ENCODE measurements at places on chromosomes 13 and 19.
A peak's percentile ranks its signal among the peaks of the same experiment; 100 is the strongest.

- no peak for DNase-seq
Observed at GRCh38 chr13:90690458-90691080, 656.9 kb upstream of the MIR17HG start.

GRCh38 chr19:3780786-3781304, 5.3 kb downstream of the MATK start:
- DNase-seq, result no peak

DNA sequence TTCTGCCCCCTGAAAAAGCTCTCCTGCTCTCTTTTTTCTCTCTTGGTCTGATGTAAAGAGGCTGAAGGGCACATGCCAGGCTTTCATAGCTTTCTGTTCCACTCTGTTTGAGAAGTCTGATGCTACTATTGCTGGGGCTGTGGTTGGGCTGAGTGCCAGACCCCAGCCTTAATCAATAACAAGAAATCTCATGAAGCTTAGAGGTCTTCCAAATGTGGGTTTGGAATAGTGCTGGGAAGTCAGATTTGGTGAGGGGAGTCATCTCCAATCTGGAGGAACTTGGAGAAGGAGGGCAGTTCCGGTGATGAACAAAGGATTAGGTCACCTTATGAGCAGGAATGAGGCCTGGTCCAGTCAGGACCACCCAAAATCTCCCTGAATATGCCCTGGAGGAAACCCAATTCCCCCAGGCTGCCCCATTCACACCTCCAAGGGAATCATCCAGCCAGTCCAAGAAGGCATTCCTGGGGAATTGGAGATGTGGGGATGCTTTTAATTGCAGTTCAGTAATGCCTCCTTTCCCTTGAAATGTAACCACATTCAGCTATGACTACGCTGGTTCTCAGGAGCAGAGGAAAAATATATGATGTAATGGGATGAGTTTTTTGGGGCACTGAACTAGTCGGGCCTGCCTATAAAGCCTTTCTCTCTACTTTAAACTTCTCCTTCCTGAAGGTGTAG, 102.0 kb downstream of the STARD13 start:
- DNase-seq, result no peak

DNA sequence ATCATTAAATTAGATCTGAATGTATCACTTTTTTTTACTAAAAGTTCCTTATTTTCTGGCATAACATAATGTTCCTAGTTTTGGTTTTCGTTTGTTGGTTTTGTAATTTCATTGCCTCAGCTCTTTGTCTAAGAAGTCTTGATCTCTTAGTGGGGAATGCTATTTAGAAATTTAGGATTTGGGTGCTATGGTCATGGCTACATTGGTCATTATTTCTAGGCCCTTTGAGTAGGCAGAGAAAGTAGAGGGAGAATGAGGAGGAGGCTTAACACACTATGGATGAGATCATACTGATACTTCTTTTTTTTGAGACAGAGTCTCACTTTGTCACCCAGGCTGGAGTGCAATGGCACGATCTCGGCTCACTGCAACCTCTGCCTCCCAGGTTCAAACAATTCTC, 41.8 kb downstream of the PIBF1 start:
- DNase-seq, result no peak

DNA sequence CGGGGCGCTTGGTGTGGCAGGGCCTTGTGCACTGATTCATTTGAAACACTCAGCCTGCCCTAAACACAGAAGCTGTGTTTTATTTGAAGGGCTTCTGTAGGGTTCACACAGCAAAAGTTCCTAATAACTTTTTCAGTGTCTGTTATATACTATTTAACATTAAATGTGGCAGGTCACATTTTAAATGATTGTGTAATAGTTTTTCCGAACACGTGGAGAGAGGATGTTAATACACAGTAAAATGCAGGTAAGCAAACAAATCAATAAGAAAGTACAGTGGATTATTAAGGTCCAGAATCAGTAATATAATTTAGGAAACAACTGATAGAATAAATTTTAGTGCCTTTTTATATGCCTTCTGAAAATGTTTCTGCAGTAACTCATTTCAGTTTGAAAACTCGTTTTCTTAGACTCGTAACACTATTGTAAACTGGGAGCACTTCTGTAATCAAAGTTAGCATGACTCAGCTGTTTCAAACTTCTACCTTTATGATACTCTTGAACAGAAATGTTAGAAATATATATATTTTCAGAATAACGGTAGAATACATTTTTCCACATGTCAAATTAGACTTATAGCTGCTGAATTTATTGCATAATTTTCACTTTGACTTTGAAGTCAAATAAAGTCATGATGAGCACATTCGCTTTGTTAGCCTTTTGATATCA, 70.1 kb downstream of the GGACT start:
- DNase-seq, result no peak

DNA sequence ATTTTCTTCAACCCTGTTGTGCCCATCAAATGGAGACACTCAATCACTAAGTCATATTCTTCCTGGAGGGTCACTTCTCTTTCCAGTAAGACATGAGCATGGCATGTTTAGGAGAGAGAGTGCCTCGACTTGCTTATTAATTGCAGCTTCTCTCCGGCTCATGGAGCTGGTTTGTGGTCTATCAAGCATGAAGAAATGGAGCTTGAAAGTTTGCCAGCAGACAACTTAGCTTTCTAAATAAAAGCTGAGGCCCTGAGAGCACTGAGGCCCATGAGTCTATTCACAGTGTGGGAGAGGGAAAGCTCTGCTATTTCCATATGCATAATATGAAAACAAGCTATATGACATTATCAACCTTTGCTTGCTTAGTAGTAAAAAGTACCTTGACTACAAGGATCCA, 378.5 kb downstream of the FGF9 start:
- DNase-seq, result no peak

- DNase-seq, result no peak
Observed at GRCh38 chr19:4130744-4131438, 7.0 kb upstream of the MAP2K2 start.

DNA sequence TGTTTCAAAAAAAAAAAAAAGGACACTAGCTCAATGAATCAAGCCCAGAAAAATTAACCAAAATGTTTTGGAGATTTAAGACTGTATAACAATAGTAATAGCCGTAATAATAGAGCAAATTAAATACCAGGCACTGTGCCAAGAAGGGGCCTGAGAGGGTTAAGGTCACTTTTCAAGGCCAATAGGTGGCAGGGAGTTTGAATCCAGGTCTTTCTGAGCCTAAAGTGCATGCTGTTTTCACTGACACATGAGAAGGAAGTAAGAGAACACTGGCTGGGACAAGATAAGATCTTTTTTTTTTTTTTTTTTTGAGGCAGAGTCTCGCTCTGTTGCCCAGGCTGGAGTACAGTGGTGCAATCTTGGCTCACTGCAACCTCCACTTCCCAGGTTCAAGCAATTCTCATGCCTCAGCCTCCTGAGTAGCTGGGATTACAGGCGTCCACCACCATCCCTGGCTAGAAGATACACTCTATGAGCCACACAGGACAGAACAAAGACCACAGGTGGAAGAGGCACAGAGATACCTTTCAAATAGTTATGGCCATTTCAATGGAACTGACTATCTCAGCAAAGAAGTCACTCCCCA, 7.7 kb downstream of the FFAR2 start:
- DNase-seq, result no peak

- DNase-seq, result no peak
Observed at GRCh38 chr13:44347301-44347700, 26.3 kb upstream of the SERP2 start.

DNA sequence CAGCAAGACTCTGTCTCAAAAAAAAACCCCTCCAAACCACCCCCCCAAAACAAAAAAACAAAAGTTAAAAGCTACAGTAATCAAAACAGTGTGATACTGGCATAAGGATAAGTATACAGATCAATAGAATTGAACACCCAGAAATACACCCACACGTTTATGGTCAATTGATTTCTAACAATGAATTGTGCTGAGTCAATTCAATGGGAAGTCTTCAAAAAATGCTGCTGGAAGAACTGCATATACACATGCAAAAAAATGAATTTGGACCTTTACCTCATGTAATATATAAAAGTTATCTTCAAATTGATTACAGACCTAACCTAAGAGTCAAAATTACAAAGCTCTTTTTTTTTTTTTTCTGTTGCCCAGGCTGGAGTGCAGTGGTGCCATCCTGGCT, 19.8 kb upstream of the NAPA start:
- DNase-seq, result no peak

- DNase-seq, result no peak
Observed at GRCh38 chr19:35618857-35619256, 6.3 kb downstream of the HAUS5 start.

GRCh38 chr19:30360376-30361106, 11.6 kb upstream of the ZNF536 start:
- no peak for DNase-seq

GRCh38 chr13:106246666-106247188, 288.7 kb downstream of the EFNB2 start:
- no peak for DNase-seq

- DNase-seq, result no peak
Observed at GRCh38 chr13:44498502-44498901, 77.6 kb downstream of the TSC22D1 start.

GRCh38 chr13:33119856-33120543, 103.8 kb downstream of the KL start:
- DNase-seq, result no peak

GRCh38 chr13:89738072-89738471, 1609.4 kb upstream of the MIR17HG start:
- no peak for DNase-seq

DNA sequence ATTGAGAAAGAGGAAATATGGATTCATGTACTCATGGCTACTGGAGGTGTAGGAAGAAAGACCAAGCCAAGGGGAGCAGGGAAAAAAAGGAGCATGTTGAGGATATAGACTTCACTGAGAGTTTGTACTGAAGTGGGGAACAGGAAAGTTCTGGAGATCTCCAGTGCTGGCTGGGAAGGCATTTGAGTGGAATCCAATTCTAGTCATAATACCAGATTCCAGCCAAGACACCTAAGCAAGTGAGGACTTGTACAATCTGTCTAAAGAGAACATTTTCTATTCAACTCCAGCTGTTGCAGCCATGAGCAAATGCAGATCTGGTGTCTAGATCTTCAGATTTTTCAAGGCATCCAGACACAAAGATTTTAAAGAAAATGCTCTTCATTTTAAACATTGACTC, 412.5 kb downstream of the OXGR1 start:
- peak; percentile 5 for DNase-seq
